Activated CD8-positive, alpha-beta memory T cell treated with anti-CD3 and anti-CD28 coated beads for 24 hours (primary cell): ENCODE measurements at places on chromosomes 11 and 22.
A peak's percentile ranks its signal among the peaks of the same experiment; 100 is the strongest.

GRCh38 chr11:103637295-103637694 lies 399.1 kb upstream of the DDI1 start:
- DNase-seq = no peak

DNA sequence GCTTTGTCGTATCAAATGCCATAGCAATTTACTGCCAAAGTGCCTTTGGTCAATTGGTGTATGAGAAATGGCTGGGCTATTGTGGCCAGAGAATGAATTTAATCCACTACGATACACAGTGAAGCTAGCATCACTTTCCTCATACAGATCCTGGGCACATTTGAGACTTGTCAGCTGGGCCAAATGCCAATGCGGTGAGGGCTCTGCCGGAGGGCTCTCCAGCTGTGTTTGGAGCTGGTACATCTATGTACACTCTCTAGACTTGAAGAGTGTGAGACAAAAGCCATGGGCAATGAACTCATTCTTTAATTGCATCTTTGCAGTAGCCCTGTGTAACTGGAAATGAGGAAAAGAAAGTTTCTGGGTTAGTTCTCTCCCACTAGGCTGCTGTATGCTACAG lies 1052.9 kb downstream of the NTM start:
- no peak for DNase-seq

- DNase-seq = no peak
Measured at GRCh38 chr22:46178755-46179505, 28.6 kb downstream of the PPARA start.

- peak; percentile 98 for DNase-seq
Measured at GRCh38 chr11:73779084-73779902, 8.4 kb upstream of the MRPL48 start.

- no peak for DNase-seq
Measured at GRCh38 chr11:35115688-35116030, 23.3 kb upstream of the CD44 start.

GRCh38 chr11:782264-783174 lies 5.2 kb upstream of the GATD1 start:
- DNase-seq = no peak

GRCh38 chr22:30457981-30458380 lies 13.8 kb downstream of the SEC14L3 start:
- DNase-seq = no peak

GRCh38 chr22:20815477-20816050 lies 41.7 kb downstream of the SERPIND1 start:
- DNase-seq = no peak

- DNase-seq = no peak
Measured at GRCh38 chr11:1644601-1645356, 15.2 kb downstream of the KRTAP5-5 start.

GRCh38 chr11:8338138-8338537 lies 74.5 kb upstream of the LMO1 start:
- peak; percentile 59 for DNase-seq

DNA sequence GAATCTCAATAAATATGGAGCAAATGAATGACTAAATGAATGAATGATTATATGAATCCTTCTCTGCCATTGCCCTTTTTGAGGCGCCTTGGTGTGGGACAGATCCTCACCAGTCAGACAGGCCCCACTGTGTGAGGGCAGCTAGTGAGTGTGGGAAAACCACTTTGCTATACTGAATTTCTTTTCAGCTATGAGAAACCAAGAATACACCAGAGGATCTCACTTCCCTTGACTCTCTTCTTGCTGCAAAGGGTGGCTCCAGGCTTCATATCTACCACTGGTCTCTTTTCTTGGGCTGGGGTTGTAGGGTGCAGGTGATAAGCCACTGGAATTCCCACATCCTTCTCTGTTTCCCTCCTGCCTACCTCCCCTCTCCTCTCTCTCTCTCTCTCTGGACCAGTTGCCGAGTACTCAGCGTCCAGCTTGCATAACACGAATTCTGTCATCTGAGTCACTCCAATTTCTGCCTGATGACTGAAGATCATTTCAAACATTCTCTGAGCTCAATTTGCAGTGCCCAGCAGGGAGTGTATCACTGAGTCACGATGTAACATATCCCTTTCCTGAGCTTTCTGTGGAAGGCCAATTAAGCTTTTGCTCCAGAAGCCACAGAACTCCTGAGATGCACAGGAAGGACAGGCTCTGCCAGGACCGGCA lies 304.3 kb upstream of the NCAM1 start:
- no peak for DNase-seq

DNA sequence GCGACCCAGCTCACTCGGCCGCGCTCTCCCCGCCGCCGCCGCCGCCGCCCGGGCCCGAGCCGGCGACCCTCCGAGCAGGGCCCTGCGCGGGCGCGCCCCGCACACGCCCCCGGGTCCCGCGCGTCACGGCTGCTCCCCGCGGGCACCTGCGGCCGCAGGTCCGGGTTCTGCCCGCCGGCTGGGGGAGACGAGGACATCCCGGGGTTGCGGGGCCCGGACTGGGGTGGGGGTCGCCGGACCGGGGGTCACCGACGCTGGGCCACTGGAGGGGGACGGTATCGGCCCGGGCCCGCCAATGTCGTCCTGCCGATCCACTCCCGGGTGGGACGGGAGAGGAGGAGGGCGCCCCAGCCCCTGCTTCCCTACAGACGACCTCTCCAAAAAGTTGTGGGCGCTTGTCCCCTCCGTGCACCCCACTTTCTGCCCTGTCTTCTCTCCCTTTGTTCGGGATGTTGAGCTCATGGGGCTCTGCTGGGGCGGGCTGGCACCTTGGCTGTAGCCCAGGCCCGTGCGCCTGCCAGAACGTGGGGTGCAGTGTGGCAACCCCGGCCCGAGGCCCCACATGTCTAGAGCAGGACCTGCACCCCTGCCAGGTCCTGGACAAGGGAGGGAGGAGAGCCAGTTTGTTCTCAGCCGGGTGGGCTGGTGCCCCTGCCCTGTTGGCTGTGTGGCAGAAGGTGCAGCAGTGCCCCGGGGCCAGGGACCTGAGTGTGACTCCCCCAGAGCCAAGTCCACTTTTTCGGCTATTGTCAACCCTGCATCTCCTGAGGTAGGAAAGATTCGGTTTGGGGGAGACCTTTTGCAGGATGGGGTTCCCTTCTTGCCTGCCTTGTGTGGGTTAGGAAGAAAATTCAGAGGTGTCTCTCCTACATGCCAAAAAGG lies 40.2 kb upstream of the CELSR1 start:
- peak; percentile 74 for DNase-seq

GRCh38 chr22:23180893-23181720 lies 798 bp downstream of the BCR start:
- DNase-seq = peak; percentile 78

DNA sequence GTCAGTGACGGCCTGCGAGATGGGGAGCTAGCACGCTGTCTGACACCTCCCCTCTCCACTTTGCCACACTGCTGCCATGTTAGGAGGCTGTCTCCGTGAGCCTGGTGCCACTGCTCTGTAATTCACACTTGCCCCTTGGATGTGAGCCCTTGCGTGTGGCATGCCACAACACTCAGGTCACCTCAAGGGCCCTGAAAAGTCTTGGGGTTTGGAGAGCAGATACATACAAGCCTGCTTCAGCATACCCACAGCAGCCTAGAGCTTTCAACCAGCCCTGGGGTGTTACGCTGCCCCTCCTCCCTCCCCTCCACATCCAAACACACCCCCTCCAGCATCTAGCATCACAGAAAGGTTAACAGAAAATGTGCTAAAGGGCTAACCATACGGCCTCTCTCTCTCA lies 69.5 kb upstream of the TBCEL start:
- DNase-seq = no peak

GRCh38 chr22:19943082-19944026 lies 1.7 kb upstream of the TXNRD2 start:
- DNase-seq = no peak

- peak; percentile 42 for DNase-seq
Measured at GRCh38 chr22:48885271-48885918, 942.3 kb downstream of the BRD1 start.

- no peak for DNase-seq
Measured at GRCh38 chr11:17972987-17973386, 39.9 kb downstream of the SERGEF start.

DNA sequence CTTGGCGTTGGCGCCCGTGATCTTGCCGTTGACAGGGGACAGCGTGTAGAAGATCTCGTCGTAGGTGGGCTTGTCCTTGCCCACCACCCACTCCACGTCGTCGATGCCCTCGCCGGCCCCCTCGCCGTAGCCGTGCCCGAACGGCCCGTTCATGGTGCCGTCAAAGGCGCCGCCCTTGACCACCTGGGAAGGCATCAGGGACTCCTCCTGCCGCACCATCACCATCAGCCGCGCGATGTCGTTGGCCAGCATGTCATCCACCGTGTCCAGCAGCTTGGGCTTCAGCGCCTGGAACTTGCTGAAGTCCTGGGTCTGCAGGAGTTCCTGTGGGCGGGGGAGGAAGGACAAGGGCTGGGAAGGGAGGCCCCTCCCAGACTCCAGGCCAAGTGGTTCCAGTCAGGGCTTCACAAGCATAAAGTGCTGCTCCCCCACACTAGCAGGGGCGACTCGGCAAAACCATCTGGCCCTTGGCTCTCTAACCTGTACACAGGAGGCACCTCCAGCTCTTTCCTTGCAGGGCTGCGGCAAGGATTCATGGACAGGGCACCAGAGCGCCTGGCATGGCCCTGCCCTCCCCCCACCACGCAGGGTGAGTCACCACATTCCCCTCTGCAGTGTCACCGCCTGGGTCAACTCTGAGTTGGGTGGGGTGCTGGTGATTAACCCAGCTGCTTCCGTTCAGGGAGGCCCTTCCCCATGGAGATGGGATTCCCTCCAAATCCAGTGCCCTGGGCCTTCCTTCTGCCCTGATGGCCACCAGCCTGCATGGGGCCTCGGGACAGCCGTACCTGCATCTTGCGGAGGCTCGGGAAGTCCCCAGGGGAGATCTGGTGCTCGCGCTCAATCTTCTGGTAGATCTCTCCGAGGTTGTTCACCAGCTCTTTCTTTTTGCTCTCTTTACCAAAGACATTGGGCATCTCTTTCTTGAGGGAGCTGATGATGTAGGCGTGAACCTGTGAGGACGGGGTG lies 10.4 kb upstream of the CDC42BPG start:
- no peak for DNase-seq

DNA sequence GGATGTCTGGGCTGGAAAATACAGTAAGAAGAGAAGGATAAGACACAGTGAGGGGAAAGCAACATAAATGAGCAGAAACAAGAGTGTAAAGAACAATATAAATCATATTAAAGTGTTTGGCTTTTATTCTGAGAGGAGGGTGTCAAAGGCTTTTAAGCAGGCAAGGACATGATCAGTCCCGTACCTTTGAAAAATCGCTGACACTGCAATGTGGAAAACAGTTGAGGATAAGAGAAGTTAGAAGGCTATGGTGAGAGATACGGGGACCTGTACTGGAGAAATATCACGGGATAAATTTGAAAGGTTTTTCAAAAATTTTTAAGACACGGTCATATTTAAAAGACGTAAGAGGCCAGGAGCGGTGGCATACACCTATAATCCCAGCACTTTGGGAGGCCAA lies 30.3 kb downstream of the CDON start:
- DNase-seq = no peak

- no peak for DNase-seq
Measured at GRCh38 chr11:27496461-27496860, 10.1 kb downstream of the LIN7C start.

- no peak for DNase-seq
Measured at GRCh38 chr11:10429526-10429925, 25.5 kb upstream of the AMPD3 start.

GRCh38 chr11:134517621-134518293 lies 105.7 kb upstream of the B3GAT1 start:
- no peak for DNase-seq

- DNase-seq = no peak
Measured at GRCh38 chr11:12290477-12290922, 86.9 kb upstream of the PARVA start.
